CMK (cell line): ENCODE measurements at places on chromosomes 5 and 9.

DNA sequence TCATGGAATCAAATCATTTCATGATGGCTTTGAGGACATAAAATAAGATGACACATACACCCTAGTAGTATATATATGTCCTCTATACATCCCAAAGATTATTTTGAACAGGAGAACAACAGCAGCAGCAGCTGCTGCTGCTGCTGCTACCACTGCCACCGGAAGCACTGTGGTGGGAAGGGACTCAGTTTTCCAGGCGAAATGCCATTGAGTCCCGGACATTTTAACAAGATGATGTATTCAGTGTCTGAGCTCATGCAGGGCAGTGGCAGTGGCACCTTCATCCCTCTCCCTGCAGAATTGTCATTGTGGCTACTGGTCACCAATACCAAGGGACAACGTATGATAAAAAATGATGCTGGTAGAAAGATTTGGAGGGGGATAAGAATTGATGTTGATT lies 151.3 kb downstream of the CHSY3 start:
- no peak for DNase-seq

- no peak for DNase-seq
These were observed 18.3 kb downstream of the CMBL start for GRCh38 chr5:10289353-10289752.

DNA sequence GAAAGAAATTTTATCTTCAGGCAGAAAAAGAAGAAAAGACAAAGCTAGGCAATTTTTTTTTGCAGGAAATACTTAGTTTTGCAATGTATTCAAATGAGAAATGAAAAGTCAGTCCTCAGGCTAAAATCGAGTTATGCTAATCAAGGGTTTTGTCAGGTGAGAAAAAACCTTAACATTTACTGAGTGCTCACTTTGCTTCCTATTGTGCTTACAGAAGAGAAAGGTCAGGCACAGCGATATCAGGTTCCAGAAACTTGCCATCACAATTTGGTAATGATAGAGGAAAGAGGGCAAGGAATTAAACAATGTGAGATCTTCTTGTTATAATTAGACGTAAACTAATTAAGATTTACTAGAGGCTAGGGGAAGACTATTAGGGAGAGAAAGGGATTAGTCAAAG lies 431.7 kb upstream of the CTNND2 start:
- no peak for DNase-seq

GRCh38 chr9:122331523-122331927 lies 39.3 kb upstream of the PTGS1 start:
- DNase-seq = no peak

DNA sequence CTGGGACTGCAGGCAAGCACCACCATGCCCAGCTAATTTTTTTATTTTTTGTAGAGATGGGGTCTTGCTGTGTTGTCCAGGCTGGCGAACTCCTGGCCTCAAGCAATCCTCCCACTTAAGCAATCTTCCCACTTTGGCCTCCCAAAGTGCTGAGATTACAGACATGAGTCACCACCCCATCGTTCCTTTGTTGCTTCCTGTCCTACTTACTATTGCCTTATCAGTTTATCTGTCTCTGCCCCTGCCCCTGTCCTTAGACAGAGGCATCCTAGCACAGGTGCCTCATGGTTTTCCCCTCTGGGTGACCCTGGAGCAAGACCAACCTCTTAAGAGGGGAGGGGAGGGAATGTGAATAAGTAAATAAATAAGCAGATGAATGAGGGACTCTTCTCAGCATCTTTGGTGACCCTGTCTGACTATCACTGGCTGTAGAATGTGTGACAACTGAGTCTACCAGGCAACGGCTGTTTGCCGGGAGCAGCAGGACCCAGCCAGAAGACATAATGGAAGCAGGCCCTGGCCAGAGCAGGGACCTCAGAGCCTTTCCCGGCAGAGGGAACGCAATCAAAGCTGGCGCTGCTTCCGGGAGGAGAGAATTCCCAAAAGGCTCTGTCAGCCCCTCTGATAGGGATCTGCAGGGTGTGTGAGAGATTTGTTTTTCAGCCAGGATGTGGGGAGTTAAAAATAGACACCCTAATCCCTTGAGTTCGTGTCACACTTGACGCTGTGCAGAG lies 43.8 kb upstream of the DAB2IP start:
- no peak for DNase-seq

GRCh38 chr5:170265522-170265921 lies 32.1 kb downstream of the LCP2 start:
- DNase-seq = no peak

DNA sequence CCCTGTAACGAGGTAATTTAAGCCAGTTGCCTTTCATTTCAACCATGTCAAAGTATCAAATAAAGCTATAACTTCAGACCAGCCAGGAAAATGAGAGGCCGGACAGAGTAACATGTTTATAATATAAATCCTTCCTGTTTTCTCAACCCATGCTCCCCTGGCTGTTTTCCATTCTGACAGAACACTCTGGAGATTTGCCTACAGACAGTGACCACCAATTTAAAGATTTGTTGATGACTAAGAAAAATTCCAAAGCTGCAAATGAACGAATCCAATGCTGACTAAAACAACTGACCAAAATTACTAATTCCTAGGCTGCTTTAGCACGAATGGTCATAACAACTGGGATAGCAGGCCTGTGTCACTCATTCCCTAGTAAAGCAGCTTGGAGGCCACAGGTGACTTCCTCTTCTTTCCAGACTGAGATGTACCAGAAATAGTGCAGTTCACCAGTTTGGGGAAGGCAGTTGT lies 141.4 kb downstream of the AOPEP start:
- DNase-seq = no peak

GRCh38 chr5:115557667-115558387 lies 13.3 kb upstream of the FEM1C start:
- DNase-seq = no peak

DNA sequence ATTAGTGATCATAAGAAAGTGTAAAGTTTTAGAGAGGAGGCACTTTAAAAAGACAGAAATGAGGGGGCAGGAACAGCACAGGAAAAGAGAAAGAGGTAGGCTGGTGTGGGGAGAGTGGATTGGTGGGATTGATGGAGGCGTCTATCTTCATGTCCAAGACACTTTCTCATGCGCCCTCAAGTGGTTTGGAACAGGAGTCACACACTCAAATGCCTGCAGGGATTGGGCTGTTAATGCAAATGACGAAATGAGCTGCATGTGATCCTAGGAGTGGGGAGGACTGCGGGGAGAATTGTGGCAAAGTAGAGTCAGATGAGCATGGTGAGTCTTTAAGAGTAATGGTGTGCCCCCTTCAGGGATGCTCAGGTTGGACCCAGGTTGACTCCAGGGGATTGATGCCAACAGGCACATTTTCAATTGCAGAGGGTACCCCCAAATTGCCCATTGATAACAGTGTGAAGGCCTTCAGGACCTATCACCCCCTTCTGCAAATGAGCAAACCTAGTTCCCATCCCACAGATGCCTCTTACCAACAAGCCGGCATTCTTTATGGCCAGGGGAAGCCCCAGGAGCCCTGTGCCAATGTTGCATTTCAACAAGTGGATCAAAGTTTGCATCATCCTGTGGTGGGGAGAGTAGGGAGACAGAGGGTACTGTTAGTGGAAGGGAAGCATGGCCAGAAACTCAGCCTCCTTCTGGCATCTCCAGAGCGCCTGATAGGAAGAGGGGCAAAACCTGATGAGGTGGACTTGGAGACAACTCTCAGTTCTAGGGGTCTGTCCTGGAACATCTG lies 5.3 kb downstream of the SLC36A3 start:
- DNase-seq = no peak
